Hair follicular keratinocyte (primary cell): ENCODE measurements at places on chromosomes 7 and 10. TPM values are rescaled to one million over a fixed set of nuclear protein-coding genes. Genes with fewer than 3 reads are reported as not detected.

The GIMAP1 gene
- not detected in 2 replicates for total RNA-seq

The CYP26C1 gene
- not detected in 2 replicates for total RNA-seq

The SLC25A40 gene
- 6.2 and 20.8 TPM in 2 replicates for total RNA-seq

The MKI67 gene
- total RNA-seq, result 18.2 and 55.1 TPM in 2 replicates

The PRPS1L1 gene
- not detected in 2 replicates for total RNA-seq

The C10orf62 gene
- total RNA-seq, result not detected in 2 replicates

The SORBS1 gene
- 0.08 and 0.23 TPM in 2 replicates for total RNA-seq

The COL17A1 gene
- 971 and 1,665 TPM in 2 replicates for total RNA-seq

The RBM33 gene
- total RNA-seq, result 12.3 and 16.1 TPM in 2 replicates

The LIPN gene
- not detected in 2 replicates for total RNA-seq

The ZNF485 gene
- 2.4 and 4.7 TPM in 2 replicates for total RNA-seq

The CUL1 gene
- 40.3 and 47.3 TPM in 2 replicates for total RNA-seq

The PON3 gene
- total RNA-seq, result 3.2 and 4.7 TPM in 2 replicates

The ASZ1 gene
- not detected in 2 replicates for total RNA-seq

The SMIM30 gene
- 62.9 and 66.6 TPM in 2 replicates for total RNA-seq

The STEAP4 gene
- under 0.01 and 0.76 TPM in 2 replicates for total RNA-seq

The GRK5 gene
- total RNA-seq, result 5.7 and 7.4 TPM in 2 replicates

The MYPN gene
- total RNA-seq, result 0.08 TPM in 1 of 2 replicates, not detected in the other

The OR9A2 gene
- not detected in 2 replicates for total RNA-seq

The SLC13A1 gene
- not detected in 2 replicates for total RNA-seq

The SLC26A3 gene
- total RNA-seq, result not detected in 2 replicates

The TSPAN33 gene
- 2.9 and 3.8 TPM in 2 replicates for total RNA-seq

The KLF14 gene
- total RNA-seq, result not detected in 2 replicates

The CDC14C gene
- total RNA-seq, result not detected in 2 replicates

The EGR2 gene
- 0.78 TPM in 1 of 2 replicates, not detected in the other for total RNA-seq

The FAM221A gene
- 0.08 and 0.23 TPM in 2 replicates for total RNA-seq

The PPP1R3A gene
- not detected in 2 replicates for total RNA-seq

The DEPP1 gene
- 1.1 and 21.9 TPM in 2 replicates for total RNA-seq

The HYCC1 gene
- 30.4 and 43.0 TPM in 2 replicates for total RNA-seq

The GIMAP7 gene
- not detected in 2 replicates for total RNA-seq

The PPP1R17 gene
- not detected in 2 replicates for total RNA-seq

The TMEM140 gene
- total RNA-seq, result not detected in 2 replicates

The TRIL gene
- total RNA-seq, result not detected in 2 replicates

The TAS2R60 gene
- not detected in 2 replicates for total RNA-seq

The CLDN3 gene
- total RNA-seq, result not detected in 2 replicates

The TMEM196 gene
- total RNA-seq, result not detected in 2 replicates

The MUC12 gene
- total RNA-seq, result 1.7 TPM in 1 of 2 replicates, not detected in the other

The CCDC172 gene
- not detected in 2 replicates for total RNA-seq

The BAIAP2L1 gene
- 27.5 and 34.1 TPM in 2 replicates for total RNA-seq

The SPDYE2 gene
- not detected in 2 replicates for total RNA-seq

The KNDC1 gene
- total RNA-seq, result not detected in 2 replicates

The HABP2 gene
- total RNA-seq, result not detected in 2 replicates

The SCIN gene
- total RNA-seq, result not detected in 2 replicates

The ATOH7 gene
- 0.15 TPM in 1 of 2 replicates, not detected in the other for total RNA-seq
